ENCODE measurements at places on chromosomes 1 and 21.

DNA sequence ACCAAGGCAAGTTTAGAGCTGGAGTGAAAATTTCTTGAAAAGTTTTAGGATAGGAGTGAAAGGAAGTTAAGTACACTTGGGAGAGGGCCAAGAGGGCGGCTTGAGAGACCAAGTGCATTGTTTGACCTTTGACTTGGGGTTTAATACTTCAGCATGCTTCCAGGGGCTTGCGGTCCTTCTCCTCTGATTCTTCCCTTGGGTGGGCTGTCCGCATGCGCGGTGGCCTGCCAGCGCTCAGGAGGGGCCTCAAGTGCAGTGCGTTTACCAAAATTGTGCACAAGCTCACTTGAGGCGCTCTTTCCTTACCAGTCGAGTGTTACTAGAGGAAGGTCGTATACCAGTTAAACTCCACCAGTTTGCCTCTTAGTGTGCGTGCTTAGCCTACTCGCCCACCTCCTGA lies 91.3 kb upstream of the LYST start:
- no peak for DNase-seq

DNA sequence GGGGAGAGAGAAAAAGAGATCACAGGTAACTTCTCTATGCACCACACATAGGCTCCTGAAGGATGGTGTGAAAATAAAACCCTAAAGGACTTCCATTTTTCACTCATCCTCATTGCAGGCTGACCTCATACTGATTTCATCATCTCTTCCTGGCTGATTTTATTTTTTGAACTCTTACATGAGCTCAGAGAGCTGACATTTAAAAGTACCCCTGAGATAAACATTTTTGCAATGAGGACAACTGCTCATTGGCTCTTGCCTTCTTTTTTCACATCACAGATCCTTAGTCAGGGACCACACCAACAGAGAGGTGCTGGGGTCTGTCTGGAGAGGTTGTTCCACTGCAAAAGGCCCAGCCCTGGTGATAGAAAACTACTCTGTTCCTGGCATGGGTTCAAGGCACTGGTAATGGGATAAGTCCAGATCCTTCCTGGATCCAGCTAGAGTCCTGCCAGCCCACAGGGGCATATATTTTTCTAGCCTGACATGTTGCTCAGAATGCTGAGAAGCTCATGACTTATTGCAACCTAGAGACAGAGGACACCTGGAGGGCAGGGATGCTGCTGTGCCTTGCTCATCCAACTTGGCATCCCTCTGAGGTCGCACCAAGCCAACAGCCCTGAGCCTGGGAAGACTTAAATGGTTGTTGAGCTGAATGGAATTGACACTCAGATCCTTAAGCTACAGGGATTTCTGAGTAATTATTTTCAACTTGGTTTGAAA lies 360.0 kb downstream of the HHAT start:
- DNase-seq, result no peak

- no peak for DNase-seq
These were observed 6.1 kb upstream of the MYCL start for GRCh38 chr1:39907528-39908453.

DNA sequence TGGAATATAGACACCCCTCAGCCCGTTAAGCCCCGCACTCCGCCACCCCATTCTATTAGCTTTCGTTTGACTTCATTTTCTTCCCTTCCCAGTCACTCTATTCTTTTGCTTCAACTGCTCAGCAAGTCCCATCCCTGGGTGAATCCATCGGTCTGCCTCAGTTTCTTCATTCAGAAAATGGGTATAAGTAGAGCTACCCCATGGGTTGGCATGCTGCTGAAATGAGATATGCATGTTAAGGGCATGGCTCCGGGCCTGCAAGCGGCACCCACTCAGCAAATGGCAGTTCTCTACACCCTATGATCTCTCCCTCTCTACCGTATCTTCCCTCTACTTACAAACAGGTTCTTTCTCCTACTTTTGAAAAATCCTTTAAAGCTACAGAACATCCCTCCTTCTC lies 87.8 kb upstream of the IRF2BP2 start:
- DNase-seq, result no peak

- DNase-seq, result no peak
These were observed 15.5 kb downstream of the DYRK1A start for GRCh38 chr21:37381883-37382585.

DNA sequence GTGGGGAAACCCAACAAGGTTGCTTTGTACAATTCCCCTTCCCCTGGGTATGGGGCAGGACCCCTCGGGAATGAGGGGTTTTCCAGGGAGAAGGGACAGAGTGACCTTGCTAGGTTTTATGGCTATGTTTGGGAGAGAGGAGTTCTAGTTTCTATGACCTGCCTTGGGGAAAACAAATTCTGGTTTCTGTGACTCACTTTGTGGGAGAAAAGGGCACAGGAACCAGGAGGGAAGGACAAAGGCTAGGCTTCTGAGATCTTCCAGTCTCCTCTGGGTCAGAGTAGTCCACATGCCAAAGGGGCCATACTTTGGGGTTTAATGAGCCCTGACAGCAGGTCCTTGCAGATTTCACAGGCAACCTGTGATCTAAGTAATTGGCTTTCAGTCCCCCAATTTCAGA lies 5.5 kb upstream of the PTGER3 start:
- DNase-seq, result no peak

DNA sequence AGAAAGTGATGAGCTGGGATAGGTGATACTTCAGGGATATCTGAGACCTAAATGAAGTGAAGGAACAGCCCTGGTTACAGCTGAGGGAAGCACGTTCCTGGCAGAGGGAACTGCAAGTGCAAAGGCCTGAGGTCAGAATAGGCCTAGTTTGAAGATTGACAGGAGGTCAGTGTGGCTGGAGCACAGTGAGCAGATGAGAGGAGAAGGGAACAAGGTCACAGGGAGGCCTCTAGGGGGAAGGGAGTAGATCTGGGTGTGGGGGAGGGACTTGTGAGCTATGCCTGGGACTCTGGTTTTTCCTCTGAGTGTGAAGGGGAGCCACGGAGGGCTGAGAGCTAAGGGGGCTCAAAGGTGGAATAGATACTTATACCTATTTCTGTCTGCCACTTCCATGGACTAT lies 736.4 kb downstream of the MATN1 start:
- DNase-seq, result no peak

GRCh38 chr1:201317551-201317950 lies 34.2 kb downstream of the PKP1 start:
- no peak for DNase-seq

DNA sequence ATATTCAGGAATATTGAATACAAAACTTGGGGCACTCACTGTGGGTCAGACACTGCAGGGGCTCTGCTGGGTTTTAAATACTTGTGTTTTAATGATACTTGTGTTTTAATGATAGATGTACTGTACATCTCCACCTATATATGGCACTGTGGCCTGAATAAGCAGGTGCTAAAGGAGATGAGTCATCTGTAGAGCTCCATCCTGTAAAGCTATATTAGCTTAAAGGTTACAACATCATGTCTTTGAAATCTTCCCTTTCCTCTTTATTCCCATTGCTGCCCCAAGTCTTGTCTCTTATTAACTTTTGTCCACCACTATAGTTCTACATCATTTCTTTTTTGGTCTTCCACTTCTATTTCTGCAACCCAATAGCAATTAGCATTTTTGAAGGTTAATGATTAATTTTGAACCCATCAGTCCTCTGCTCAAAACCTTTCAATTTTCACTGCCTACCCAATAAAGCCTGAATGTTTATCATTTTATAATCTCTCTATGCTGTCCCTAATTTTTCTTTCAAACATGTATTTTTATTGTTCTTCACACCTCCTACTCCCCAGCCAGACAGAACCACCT lies 113.3 kb upstream of the PTGFR start:
- no peak for DNase-seq

GRCh38 chr21:34526618-34527290 lies 14.7 kb upstream of the KCNE1 start:
- peak; percentile 79 for DNase-seq

DNA sequence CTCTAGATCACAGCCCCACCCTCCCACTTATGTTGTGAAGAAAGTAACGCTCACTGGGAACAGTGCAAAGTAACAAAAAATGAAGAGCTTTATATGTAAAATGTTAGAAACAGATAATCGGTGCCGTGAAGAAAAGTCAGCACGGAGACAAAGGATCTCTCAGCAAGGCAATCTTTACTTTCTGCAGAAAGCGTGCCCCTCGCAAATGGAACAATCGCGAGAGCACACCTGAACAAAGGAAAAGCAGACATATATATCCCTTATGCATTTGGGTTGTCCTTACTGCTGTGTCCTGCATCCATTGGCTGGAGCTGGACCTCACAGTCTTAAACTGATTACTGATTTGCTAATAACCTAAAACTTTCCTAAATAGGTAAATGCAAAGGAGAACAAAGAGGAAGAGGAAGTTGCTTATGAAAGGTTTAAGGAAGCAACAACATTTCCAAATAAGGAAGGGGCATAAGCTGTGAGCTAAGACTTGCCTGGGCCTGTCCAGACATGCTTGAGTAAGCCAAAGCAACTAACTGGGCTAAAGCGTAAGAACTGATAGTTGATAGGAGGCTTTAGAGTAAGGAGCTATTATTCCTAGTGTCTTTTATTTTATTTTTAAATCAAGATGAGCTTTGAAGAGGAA lies 89.7 kb downstream of the GTF2B start:
- DNase-seq, result peak; percentile 19

GRCh38 chr1:26855636-26856035 lies 7.3 kb upstream of the SFN start:
- no peak for DNase-seq

DNA sequence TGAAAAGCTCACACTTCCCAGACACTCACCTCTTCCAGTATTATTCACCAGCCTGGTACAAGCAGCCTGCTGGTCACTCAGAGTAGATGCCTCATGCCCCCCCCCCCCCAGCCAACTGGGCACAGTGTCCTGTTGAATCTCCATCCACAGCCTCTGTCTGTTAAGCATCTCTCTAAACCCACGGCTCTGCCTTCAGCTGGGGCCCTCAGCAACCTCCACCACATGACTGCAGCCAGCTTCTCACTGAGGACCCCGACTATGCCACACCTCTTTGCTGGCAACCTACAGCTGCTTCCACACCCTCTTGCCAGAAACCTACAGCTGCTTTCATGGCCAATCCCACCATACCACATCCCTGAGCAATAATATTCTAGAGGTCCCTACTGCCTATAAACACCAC lies 113.1 kb downstream of the RHOU start:
- DNase-seq, result no peak

- DNase-seq, result no peak
These were observed 19.6 kb downstream of the CDC42BPA start for GRCh38 chr1:227298512-227299240.

DNA sequence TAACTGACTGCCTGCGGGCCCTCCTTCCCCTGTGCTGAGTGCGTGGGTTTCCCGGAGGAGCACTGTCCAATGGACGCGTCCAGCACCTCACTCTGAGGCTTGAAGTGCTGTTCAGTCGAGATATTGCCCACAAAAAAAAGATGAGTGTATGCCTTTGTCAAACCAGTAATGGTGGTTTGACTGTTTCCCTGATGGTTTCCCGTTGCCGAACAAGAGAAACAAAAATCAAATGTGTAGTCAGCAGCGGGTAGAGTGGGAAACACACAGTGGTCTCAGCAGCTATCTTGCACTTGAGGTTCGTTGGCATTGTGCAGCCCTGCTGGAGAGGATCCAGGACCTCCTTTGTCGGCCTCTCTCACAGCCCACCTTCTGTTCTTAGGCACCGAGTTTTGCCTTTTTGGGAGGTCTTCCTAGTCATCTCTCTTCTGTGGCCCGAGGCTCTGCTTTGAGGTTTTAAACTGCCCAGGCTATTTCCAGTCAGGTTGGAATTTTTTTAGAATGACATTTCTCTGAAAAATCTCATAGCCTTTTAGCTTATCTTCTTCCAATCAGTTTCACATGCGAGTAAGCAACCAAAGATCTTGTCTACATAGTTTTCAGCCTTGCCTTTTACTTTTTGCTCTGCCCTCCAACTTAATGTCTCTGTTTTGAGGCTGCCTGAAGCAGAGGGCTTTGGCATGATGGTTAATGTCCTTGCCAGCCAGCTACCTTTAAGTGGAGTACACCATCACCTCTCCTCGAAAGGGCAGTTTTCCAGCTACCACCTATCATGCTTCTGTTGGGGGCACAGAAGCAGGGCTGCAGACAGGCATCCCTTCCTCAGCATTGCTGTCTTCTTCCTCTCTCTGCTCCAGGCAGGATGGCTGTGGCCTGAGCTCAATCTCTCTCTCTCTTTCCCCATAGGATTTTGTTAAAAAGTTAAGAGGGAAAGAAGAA lies 132.3 kb downstream of the URB2 start:
- DNase-seq, result no peak
